ENCODE measurements at places on chromosomes 13 and 19.

- peak; percentile 97 for DNase-seq
Measured at GRCh38 chr13:99356262-99357091, 49.3 kb upstream of the GPR183 start.

DNA sequence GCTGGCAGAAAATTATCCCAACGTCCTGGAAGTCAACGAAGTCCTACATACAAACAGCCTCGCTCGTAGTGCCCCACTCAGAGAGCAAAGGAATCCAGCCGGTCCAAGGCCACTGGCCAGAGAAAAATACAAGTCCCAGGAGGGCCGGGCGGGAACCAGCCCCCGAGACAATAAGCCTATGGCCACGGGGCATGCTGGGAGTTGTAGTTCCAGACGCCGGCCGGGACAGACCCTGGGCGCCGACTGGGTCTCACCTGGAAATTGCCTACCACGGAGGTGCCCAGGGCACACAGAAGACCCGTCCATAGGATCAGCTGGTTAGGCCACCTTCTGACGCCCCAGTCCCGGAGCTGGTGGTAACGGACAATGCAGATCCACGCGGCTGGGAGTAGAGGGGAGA lies 5.4 kb downstream of the TMEM150B start:
- peak; percentile 67 for DNase-seq

DNA sequence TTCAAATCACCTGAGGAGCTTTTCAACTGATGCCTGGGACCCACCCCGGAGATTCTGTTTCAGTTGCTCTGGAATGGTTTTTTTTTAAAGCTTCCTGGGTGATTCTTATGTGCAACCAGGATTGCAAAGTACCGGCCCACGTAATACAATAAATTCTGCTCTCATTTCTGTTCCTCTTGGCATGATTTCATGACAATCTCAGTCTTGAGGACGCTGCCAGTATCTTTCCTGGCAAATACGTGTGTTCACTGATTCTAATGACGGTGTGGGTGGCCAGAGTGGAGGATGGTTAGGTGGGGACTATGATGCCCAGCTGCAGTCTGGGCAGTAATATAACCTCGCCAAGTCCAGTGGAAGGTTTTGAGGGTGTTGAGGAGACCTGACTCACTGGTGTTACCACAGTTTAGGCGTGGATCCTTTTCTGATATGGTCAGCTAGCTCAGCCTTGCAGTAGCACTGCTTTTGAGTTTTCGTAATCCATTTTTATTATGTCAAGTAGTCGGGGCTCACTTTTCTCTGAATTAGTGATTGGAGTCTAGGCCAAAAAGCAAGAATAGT lies 49.4 kb downstream of the FAM124A start:
- DNase-seq, result no peak

DNA sequence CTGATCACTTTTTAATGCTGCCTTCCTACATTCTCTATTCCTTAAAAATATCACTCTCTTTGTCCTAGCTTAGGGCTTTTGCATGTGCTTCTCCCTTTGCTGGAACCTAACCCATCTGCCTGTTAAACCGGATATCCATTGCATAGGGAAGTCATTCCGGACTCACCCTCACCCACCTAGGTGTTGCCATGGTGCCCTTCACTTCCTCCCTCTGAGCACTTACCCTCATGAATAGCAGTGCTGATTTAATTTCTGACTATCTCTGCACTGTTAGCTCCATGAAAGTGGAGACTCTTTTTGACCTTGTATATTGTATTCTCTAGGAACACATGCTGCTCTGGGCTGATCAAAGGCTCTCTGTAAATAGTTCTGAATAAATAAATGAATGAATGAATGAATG lies 401.9 kb downstream of the PCDH20 start:
- no peak for DNase-seq

GRCh38 chr19:7682175-7682855 lies 1.7 kb downstream of the TRAPPC5 start:
- DNase-seq, result no peak

GRCh38 chr19:342801-343421 lies 1.7 kb downstream of the MIER2 start:
- DNase-seq, result peak; percentile 88

DNA sequence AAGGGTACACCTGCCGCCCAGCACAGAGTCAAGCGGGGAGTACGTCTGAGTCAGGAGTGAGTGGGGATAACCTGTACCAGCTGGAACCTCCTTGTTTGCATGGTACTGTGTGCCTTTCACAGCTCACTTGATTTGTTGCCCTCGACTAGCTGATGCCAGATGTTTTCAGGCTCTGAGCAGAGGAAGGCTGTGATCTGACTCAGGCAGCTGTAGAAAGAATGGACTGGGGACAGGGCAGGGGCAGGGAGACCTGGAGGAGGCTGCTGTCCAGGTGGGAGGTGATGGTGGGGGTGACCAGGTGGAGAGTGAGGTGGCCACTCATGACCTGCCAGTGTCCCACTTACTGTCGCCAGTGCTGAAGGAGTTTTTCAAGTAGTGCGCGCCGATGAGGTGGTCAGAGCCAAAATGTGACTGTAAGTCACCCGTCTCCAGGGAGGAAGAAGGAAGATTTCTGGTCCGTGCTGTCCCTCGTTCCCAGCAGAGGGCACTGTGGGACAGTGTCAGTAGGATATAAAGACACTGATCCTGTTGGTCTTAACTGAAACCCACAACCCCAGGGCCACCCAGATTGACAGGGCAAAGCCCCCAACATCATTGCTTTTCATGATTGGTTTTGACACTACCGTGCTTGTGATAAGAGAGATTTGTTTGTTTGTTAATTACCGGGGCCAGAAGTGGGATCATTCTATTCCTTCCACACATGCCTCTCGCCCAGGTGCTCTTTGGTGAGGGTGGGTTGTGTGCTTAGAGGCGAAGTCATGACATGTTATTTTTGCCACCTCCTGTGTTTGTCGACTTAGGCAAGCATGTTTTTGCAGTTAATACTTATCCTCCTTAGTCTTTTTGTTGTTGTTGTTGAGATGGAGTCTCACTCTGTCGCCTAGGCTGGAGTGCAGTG lies 128.4 kb downstream of the DPF1 start:
- peak; percentile 80 for DNase-seq

- peak; percentile 9 for DNase-seq
Measured at GRCh38 chr19:34837262-34837661, 64.2 kb upstream of the ZNF599 start.

- no peak for DNase-seq
Measured at GRCh38 chr13:75628801-75629200, 7.3 kb upstream of the LMO7 start.
